ENCODE measurements at places on chromosomes 1 and 21. TPM values are rescaled to one million over a fixed set of nuclear protein-coding genes. Genes with fewer than 3 reads are reported as not detected.

- H3K27me3 ChIP-seq = no peaks in the 10 kb centered on the region
- no peak overlapping the region for H3K4me3 ChIP-seq
- DNase-seq = no peak
Observed at GRCh38 chr1:151085953-151086559, 15.5 kb downstream of the GABPB2 start.

GRCh38 chr1:8351693-8352470 lies 34.0 kb downstream of the SLC45A1 start:
- no peak overlapping the region for H3K27ac ChIP-seq
- peaks cover 25% of the 10 kb centered on the region for H3K36me3 ChIP-seq
- peaks cover 5% of the 10 kb centered on the region for H3K4me1 ChIP-seq
- no peaks in the 10 kb centered on the region for H3K27me3 ChIP-seq

Gene PROK1
- not detected for total RNA-seq

DNA sequence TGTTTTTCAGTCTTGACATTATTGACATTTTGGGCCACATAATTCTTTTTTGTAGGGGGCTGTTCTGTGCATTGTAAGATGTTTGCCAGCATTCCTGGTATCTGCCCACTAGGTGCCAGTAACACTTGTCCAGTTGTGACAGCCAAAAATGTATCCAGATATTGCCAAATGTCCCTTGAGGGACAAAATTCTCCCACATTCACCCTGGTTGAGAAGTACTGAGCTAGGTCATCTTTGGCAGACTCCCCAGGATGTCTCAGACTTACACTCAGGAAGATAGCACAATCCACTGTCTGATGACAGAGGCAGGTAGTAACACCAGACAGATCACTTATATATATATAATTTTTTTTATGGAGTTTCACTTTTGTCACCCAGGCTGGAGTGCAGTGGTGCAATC lies 5.9 kb downstream of the CD48 start:
- DNase-seq = no peak
- no peaks in the 10 kb centered on the region for H3K27me3 ChIP-seq
- no peak overlapping the region for H3K27ac ChIP-seq
- no peak overlapping the region for H3K4me3 ChIP-seq
- peaks cover 5% of the 10 kb centered on the region for H3K36me3 ChIP-seq
- H3K4me1 ChIP-seq = peaks cover 92% of the 10 kb centered on the region

DNA sequence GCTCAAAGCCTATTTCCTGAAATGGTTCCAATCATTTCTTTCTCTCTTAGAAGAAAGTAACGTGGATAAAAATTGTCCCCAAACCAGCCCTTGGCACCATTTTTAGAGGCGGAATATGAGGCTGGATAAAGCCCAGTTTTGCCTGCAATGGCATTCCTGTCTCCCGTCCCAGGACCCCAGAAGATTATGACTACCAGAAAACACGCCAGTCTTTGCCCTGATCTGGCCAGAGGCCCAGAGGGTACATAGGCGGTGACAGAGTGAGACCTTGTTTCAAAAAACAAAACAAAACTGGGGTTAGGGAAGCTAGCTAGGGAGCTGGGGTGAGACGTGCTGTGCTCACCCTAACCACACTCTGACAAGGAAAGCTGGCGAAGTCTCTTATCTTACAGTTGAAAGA lies at the start of gene AADACL4:
TSS of gene AADACL4 (plus strand) at position 301 of the 400 bp plus-strand sequence. CDS start 462 bp downstream, outside the sequence.
- no peak within 1 kb of the TSS for H3K4me3 ChIP-seq
- DNase-seq = no peak
- no peaks in the 10 kb centered on the region for H3K36me3 ChIP-seq
- no peak within 1 kb of the TSS for H3K27ac ChIP-seq
- H3K4me1 ChIP-seq = no peaks in the 10 kb centered on the region
- H3K27me3 ChIP-seq = no peaks in the 10 kb centered on the region
